ENCODE measurements at places on chromosomes 7 and 10. TPM values are rescaled to one million over a fixed set of nuclear protein-coding genes. Genes with fewer than 3 reads are reported as not detected.

C10orf105 gene
- 0.25 TPM for total RNA-seq

CRYGN gene
- 0.14 TPM for total RNA-seq

FRMD4A gene
- total RNA-seq, result 3.7 TPM

PSD gene
- 16.7 TPM for total RNA-seq

ATOH7 gene
- not detected for total RNA-seq

GDF2 gene
- total RNA-seq, result not detected

SERPINE1 gene
- total RNA-seq, result not detected

All from CD4-positive, alpha-beta T cell (primary cell).